ENCODE measurements at places on chromosomes 11 and 22.

GRCh38 chr11:124195189-124195734 is 12.1 kb downstream of the OR10D3 start:
- DNase-seq = no peak

DNA sequence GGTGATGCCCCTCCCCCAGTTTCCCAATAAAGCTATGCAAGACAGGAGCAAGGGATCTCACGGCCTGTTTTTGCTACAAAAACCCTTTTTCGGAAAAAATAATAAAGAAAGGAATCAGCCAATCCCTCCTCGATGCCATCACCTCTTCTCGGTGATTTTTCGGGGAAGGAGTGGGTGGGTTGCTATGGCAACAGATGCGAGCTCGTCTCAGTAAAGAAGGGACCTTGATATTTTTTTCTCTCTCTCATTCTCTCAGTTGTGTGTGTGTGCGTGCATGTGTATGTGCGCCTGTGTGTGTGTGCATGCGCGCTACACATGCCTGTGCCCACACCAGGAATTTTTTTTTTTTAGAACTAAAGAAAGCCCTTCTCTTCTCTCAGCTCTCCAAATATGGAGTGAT is 3.8 kb upstream of the NPAS4 start:
- no peak for DNase-seq

DNA sequence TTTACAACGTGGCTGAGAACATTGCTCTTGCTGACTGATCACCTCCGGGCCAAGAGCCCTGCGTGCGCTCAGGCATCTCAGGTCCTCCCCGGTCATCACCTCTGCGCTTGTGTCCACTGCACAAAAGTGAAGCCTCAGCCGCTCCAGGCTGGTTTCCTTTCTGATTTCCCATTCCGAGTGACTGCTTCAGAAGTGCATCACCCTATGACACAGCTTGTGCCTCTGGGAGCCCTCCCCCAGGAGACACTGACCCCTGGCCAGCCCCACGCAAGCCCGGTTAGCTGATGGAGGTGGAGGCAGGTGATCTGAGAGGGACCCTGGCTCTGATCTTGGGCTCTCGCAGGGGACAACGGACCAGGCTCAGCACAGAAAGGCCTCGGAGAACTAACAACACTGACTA is 38.3 kb upstream of the GNB1L start:
- DNase-seq = no peak

GRCh38 chr11:68282141-68282860 is 10.5 kb upstream of the C11orf24 start:
- peak; percentile 22 for DNase-seq

DNA sequence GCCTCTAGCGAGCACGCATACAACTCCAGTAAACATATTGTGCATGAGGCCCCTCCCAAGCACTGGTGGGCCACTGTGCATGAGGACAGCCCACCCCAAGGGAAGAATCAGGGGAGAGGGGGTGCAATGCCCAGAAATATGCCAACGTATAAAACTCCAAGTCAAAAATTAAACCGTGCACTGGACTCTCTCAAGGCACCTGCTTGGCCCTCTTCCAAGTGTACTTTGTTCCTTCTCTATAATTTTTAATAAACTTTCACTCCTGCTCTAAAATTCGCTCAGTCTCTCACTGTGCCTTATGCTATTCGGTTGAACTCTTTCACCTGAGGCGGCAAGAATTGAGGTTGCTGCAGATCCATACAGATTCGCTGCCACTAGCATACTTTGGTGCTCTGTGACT is 465.3 kb upstream of the TENM4 start:
- no peak for DNase-seq

Data from activated CD8-positive, alpha-beta memory T cell treated with anti-CD3 and anti-CD28 coated beads for 48 hours (primary cell).